Midbrain (tissue), 1 donor: ENCODE measurements at places on chromosomes 3 and 15.

GRCh38 chr3:13483286-13483685 lies 3.2 kb downstream of the HDAC11 start:
- no peak for DNase-seq

- no peak for DNase-seq
These were observed 45.2 kb downstream of the TRIM71 start for GRCh38 chr3:32862936-32863487.

GRCh38 chr3:124149771-124150170 lies 157.8 kb upstream of the ROPN1 start:
- DNase-seq, result peak; percentile 18

GRCh38 chr3:45987368-45988291 lies 8.0 kb downstream of the FYCO1 start:
- DNase-seq, result peak; percentile 68

GRCh38 chr15:76140074-76140464 lies 80.3 kb downstream of the TMEM266 start:
- DNase-seq, result no peak

- DNase-seq, result no peak
These were observed 87.5 kb downstream of the ATP2B2 start for GRCh38 chr3:10417847-10418246.

DNA sequence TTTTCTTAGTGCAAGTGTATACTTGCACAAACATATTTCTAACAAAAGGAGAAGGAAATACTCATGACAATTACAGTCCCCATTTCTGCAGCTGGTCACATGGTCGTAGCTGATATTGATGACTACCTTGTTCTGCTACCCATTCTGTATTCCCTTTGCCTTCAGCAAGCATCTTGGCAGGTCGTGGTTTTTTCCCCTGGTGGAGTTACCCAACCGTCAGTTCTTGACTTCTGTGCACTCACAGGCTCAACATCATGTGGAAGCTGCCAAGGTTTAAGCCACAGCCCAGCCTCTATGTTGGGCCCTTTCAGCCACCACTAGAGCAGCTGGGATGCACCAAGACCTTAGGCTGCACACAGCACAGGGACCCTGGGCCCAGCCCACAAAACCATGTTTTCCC lies 56.1 kb downstream of the VGLL3 start:
- no peak for DNase-seq
